ENCODE measurements at places on chromosomes 2 and 18. TPM values are rescaled to one million over a fixed set of nuclear protein-coding genes. Genes with fewer than 3 reads are reported as not detected.
A peak's percentile ranks its signal among the peaks of the same experiment; 100 is the strongest.

The BUB1 gene
- 115 TPM for total RNA-seq

The INHBB gene
- not detected for total RNA-seq

- no peaks in the 10 kb centered on the region for H3K36me3 ChIP-seq
- H3K4me1 ChIP-seq: peaks cover 6% of the 10 kb centered on the region
- H3K27me3 ChIP-seq: peaks cover 32% of the 10 kb centered on the region
- H3K4me3 ChIP-seq: no peak overlapping the region
- H3K27ac ChIP-seq: no peak overlapping the region
Measured at GRCh38 chr2:74546004-74546403, 7.7 kb downstream of the LOXL3 start.

DNA sequence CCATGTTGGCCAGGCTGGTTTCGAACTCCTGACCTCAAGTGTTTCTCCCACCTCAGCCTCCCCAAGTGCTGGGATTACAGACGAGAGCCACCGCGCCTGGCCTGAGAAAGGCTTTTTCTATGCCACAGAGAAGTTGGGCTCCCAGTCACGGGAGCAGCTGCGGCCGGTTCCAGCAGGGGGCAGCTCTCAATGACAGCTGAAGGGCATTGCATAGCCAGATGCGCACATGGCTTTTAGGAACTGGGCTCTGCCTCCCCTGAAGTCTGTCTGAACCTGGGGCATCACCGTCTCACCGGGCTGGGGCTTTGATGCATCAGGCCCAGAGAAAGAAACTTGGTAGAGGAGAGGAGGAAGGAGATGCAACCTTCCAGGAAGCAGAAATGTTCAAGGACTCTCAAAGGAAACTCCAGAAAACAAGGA is 84.2 kb upstream of the LAPTM4A start:
- H3K36me3 ChIP-seq: no peaks in the 10 kb centered on the region
- no peak overlapping the region for H3K27ac ChIP-seq
- no peaks in the 10 kb centered on the region for H3K4me1 ChIP-seq
- H3K27me3 ChIP-seq: peaks cover 8% of the 10 kb centered on the region

DNA sequence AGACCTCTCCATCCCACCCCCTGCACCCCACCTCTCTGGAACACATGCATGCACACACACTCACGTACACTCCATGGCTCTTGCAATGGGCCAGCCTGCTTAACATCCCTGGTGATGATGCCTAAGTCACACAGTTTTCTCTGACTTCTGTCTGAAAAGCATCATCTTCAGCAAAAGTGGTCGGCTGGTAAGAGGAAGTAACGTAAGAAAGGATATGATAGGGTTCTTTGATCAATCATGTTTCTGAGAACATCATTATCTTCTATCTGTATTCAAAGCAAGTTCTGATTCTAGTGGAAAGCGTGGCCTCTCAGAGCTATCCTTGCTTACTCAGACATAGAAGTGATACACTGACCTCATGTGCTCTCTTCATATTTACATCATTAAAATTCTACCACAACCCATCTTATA is 11.4 kb upstream of the NDUFV2 start:
- H3K27ac ChIP-seq: peak overlapping the region; percentile 94
- H3K4me1 ChIP-seq: peaks cover 76% of the 10 kb centered on the region
- no peaks in the 10 kb centered on the region for H3K27me3 ChIP-seq
- peaks cover 6% of the 10 kb centered on the region for H3K36me3 ChIP-seq

- H3K4me1 ChIP-seq: no peaks in the 10 kb centered on the region
- H3K27me3 ChIP-seq: peaks cover 16% of the 10 kb centered on the region
- no peak for DNase-seq
- no peak overlapping the region for H3K27ac ChIP-seq
- no peaks in the 10 kb centered on the region for H3K36me3 ChIP-seq
Measured at GRCh38 chr2:2536416-2537056, 205.5 kb upstream of the MYT1L start.

GRCh38 chr18:10055125-10055750 is 141.4 kb downstream of the VAPA start:
- peaks cover 8% of the 10 kb centered on the region for H3K4me1 ChIP-seq
- no peak for DNase-seq
- no peaks in the 10 kb centered on the region for H3K27me3 ChIP-seq
- no peaks in the 10 kb centered on the region for H3K36me3 ChIP-seq
- no peak overlapping the region for H3K4me3 ChIP-seq
